ENCODE measurements at places on chromosomes 6 and 20. TPM values are rescaled to one million over a fixed set of nuclear protein-coding genes. Genes with fewer than 3 reads are reported as not detected.

DNA sequence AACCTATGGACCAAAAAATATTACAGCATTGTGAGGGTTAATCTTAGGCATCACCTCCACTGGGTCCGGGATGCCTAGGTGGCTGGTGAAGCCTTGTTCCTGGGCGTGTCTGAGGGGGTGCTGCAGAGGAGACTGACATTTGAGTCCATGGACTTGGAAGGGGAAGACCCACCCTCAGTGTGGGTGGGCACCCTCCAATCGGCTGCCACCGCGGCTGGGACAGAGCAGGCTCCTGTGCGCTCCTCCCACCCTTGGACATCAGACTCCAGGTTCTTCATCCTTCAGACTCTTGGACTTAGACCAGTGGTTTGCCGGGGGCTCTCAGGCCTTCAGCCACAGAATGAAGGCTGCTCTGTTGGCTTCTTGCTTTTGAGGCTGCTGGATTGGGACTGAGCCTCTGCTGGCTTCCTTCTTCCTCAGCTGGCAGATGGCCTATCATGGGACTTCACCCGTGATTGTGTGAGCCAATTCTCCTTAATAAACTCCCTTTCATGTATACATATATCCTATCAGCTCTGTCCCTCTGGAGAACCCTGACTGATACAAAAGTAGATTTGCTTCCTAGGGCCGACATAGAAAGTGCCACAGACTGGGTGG, 113.1 kb downstream of the TTLL2 start:
- DNase-seq = no peak
- no peaks in the 10 kb centered on the region for H3K36me3 ChIP-seq

DNA sequence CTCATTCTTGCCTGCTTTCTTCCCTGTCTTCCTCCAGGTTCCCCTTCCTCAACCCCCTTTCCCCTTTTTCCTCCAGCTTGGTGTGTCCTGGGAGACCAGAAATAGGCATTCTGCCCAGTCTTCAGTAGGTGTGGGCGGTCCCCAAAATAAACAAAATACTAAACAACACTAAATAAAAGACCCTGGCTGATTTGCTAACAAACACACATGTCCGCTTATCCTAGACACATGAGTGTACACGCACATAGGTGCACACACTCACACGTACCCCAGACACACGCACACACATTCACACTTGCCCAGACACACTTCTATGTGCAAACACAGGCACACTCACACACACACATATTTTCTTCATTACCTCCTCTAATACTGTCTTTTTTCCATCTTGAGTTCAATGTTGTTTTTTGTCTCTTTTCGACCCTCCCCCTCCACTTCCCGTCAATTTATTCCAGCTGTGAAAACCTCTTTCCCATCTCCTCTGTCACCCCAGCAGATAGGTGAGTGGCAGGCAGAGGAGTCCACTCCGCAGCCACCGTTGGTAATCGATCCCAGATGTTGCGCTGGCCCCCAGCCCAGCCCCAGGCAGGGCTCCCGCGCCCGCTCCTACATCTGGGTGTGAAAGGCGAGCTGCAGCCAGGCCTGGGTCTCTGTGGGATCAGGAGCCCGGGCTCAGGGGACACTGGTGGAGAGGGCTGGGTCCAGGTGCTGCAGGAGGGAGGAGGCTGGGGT, 56.9 kb upstream of the FOXP4 start:
- H3K36me3 ChIP-seq = no peaks in the 10 kb centered on the region
- no peak for DNase-seq
- no peaks in the 10 kb centered on the region for H3K27me3 ChIP-seq
- H3K4me1 ChIP-seq = no peaks in the 10 kb centered on the region

DNA sequence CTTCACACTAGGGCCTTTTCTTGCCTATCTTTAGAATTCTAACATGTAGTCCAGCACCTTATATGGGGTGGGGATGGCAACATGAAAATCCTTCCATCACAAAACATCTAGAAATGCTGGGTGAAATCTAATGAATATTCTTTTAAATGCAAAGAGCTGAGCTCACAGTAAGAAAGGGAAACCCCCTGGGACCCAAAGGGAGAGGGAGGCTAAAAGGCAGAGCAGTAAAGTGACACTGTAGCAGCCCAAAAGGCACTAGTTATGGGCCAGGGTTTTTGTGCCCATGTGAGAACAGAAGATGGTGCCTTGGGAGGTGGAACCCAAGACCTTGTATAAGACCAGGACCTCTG, 66.7 kb downstream of the TRAM2 start:
- H3K4me1 ChIP-seq = peaks cover 11% of the 10 kb centered on the region
- H3K27me3 ChIP-seq = no peaks in the 10 kb centered on the region
- H3K27ac ChIP-seq = no peak overlapping the region
- H3K4me3 ChIP-seq = no peak overlapping the region
- H3K36me3 ChIP-seq = peaks cover 13% of the 10 kb centered on the region

GRCh38 chr6:140230282-140230681, 855.8 kb upstream of the CITED2 start:
- H3K27ac ChIP-seq = no peak overlapping the region
- no peak overlapping the region for H3K4me3 ChIP-seq
- DNase-seq = no peak
- no peaks in the 10 kb centered on the region for H3K27me3 ChIP-seq
- no peaks in the 10 kb centered on the region for H3K4me1 ChIP-seq
- no peaks in the 10 kb centered on the region for H3K36me3 ChIP-seq

DNA sequence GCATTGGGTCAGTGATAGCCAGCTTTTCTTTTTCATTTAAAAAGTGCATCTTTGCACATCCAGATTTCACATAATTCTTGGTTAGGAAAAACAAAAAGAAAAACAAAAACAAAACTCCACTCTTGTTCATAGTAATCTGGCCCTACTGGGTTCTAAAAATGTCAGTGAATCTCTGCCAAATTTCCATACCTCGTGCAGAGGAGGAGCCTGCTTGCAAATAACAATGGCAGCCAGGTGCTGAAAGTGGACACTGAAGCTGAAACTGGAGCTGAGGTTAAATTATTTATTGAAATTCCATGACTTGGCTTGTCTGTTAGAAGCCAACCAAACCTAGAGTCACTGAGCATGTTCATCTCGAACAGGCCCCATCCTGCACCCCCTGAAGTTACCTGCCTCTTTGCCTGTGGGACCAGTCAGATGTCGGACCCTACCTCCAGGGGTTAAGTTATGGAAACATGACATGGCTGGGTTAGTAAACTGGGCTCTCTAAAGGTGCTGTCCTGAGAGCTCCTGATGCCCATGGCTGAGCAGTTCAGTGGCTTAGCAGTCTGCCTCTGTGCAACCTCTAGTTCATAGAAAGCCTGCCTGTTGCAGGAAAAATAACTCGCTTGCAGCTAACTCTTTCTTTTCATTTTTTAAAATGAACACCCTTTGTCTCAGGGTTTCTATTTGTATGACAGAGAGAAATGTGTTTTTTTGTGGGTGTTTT, 42.7 kb downstream of the CLIC5 start:
- no peaks in the 10 kb centered on the region for H3K27me3 ChIP-seq
- H3K4me1 ChIP-seq = no peaks in the 10 kb centered on the region
- H3K4me3 ChIP-seq = no peak overlapping the region
- H3K27ac ChIP-seq = no peak overlapping the region
- DNase-seq = no peak
- no peaks in the 10 kb centered on the region for H3K36me3 ChIP-seq

Gene TXLNB
- total RNA-seq = 16.3 TPM

- no peak overlapping the region for H3K27ac ChIP-seq
- H3K27me3 ChIP-seq = no peaks in the 10 kb centered on the region
- peaks cover 25% of the 10 kb centered on the region for H3K4me1 ChIP-seq
- no peak for DNase-seq
Measured at GRCh38 chr20:38050686-38051085, 17.1 kb downstream of the RPRD1B start.
